Stimulated activated CD8-positive, alpha-beta memory T cell treated with anti-CD3 and anti-CD28 coated beads, Interleukin-7, amount 100 ng/mL, for 1 hour (primary cell): ENCODE measurements at places on chromosomes 6 and 20.

- DNase-seq = peak; percentile 26
These were observed 58.1 kb downstream of the RAB44 start for GRCh38 chr6:36755435-36756348.

DNA sequence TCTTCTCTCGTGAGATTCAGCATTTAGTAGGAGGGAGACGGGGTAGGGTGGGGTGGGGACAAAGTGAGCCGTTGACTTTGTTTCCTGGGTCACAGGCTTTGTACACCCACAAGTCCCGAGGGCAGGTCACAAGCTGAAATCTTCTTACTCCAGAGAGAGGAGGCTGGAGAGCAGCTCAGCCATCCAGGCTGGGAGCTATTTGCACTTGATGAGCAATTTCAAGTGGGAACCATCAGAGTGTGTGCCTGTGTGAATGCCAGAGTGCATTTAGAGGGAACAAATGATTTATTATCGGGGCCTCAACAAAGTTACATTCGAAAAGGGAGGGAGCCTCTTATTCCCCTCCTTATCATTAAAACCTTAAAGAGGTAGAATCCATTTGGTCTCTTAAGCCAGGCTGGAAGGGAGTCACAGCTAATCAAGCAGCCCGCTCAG lies 155.7 kb upstream of the JARID2 start:
- no peak for DNase-seq

DNA sequence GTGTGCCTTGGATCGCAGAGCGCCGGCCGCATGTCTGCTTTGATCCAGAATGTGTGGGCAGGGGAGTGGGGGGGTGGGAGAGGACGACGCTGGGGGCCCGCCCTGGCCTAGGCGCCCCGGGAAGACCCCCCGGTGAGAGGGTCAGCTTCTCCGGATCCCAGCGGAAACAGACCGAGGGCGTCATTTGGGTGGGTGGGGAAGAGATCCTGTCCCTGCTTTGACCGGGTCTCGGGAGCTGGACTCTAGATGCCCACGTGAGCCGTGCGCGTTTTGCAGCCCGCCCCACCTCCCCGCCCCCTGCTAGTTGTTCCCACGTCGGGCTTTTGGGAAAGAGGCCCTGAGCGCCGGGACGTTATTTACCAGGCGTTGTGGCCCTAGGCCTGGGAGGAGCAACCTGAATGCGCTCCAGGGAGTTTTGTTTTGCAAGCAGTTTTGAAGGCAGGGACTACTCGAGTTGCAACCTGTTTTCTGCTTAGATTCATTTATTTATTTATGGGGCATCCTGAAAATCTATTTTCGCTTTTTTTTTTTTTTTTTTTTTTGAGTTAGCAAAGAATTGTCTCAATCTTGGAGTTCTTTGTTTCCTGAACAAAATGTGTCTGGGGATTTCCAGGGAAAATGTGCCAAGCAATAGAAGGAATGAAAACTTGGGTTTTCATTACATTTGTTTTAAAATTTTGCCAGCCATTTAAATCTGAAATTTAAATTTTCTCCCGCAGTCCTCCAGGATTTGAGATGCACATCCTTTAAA lies 1.6 kb downstream of the DSP start:
- DNase-seq = no peak

DNA sequence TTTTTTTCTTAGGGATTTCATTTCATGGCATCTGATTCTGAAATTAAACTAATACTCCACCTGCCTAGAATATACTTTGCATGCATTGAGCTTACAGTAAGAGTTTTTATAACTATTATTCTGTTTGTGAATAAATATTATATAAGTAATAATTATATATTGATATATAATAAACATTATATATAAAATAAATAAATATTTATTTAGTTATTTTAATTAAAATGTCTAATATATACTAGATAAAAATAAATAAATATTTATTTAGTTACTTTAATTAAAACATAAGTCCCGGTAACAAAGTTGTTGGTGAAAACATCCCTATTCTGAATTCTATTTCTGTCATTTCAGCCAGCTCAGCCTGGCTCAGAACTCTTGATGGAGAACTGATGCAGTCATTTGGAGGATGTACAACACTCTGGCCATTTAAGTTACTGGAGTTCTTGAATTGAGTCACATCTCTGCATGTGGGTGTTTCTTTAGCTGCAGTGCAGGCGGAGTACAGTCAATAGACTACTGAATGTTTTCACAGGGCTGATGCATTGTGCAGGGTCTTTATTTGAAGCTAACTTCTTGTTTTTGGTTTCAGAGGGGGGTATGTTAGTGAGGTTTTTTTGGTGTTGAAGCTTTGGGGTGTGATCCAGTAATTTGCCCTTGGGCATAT lies 508.9 kb upstream of the ADGRB3 start:
- no peak for DNase-seq

DNA sequence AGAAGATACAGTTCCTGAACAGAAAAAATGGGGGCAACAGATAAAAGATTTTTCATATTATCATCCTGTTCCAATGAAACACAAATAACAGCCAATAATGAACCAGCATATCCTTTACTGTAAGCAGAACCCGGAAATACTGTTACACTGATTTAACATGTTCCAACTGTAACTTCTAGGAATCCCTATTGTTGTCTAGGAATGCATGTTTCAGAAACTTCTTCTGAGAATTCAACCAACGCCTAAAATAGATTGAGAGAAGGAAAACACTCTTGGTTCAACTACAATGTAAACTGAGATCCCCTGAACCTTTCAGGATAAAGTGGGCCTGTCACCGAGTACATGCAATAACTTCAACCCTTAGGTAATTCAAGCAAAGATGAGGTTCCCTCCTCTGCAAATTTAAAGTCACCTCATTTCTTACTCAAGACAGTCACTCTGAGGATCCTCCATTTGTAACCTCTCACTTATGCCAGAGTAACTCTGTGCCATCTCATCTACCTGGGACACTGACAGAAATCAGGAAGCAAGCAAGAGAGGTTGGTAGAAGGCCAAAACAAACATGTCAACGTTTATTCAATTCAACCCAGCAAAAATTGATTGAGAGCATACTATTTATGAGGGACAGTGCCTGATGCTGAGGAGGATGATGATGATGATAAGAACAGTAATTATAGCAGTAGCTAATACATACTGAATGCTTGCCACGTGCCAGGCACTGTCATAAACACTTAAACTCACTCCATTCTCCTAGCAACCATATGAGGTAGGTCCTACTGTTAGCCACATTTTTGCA lies 14.1 kb downstream of the UBE3D start:
- DNase-seq = no peak
